ENCODE measurements at places on chromosomes 1 and 21.
A peak's percentile ranks its signal among the peaks of the same experiment; 100 is the strongest.

DNA sequence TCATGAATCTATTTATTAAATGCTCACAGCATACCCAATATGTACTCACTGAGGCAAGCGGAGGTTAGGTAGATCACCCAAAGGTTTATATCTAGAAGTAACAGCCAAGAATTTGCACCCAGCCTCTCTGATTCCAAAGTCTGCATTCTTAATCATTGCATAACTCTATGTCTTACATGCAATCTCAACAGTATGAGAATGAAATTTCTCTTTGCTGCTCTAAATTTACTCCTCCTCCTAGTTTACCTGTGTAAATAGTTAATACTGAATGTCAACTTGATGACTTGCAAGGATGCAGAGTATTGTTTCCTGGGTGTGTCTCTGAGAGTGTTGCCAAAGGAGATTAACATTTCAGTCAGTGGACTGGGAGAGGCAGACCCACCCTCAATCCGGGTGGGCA lies 840.6 kb downstream of the BRINP3 start:
- DNase-seq = no peak

GRCh38 chr1:66778969-66779368 lies 22.1 kb downstream of the INSL5 start:
- no peak for DNase-seq

DNA sequence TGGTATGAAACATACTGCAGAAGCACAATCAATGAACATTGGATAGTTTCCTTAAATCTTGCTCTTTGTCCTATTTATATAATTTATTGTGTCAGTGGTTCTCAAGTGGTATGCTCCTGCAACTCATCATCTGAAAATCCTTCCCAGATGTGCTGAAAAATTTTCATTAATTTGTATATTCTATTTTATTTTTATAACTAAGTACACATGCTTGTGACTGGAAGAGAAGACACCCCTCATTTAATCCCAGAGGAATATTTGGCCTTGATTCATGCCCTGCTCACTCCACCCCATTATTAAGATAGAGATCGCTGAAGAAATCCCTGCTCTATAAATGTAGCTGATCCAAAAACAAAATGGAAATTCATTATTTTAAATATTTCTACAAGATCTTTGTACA lies 870.5 kb upstream of the CXADR start:
- no peak for DNase-seq

DNA sequence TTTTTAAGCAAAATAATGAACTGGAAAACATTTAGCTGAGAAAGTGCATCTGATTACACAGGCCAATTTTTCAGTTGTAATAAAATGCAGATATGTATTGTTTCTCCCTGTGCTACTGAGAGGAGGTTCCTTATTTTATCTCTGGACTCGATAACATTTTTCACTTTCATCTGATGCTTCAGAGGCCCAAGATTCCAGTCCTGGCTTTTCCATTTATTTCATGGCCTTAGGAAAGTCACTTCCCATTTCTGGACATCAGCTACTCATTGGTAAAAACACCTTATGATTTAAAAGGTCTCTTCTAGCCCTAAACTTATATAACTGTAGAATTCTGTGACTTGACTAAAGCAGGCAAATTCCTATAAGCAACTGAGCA lies 203.5 kb downstream of the HHAT start:
- DNase-seq = no peak

GRCh38 chr1:36309397-36309796 lies 3.2 kb downstream of the SH3D21 start:
- DNase-seq = no peak

- peak; percentile 71 for DNase-seq
Observed at GRCh38 chr1:225603538-225604354, 49.2 kb downstream of the ENAH start.

DNA sequence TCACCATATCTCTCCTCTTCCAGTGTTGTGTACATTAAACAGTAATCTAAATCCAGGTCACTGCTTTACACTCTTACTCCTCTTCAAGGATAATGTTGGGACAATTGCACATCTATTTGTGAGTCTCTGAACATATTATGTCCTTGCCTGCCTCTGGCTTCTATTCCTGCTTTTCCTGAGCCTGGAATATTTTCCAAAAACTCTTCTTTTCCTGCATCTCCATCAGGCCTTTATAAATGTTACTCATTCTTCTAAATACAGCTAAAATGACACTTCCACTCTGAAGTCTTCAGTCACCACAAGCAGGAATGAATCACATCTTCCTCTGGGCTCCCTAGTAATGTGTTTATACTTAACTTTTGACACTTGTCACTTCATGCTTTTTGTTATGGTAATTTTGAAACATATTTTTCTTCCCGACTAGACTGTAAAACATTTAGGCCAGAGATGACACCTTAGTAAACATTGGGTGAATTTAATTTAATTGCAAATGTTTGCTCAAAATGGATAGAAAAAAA lies 396.0 kb downstream of the LRRIQ3 start:
- no peak for DNase-seq

GRCh38 chr1:78949227-78949626 lies 57.3 kb downstream of the ADGRL4 start:
- DNase-seq = no peak

- DNase-seq = no peak
Observed at GRCh38 chr1:211781260-211781659, 49.3 kb downstream of the LPGAT1 start.

Data from adipocyte (in vitro differentiated cells).